GM23338 (cell line): ENCODE measurements at places on chromosomes 2 and 18.

DNA sequence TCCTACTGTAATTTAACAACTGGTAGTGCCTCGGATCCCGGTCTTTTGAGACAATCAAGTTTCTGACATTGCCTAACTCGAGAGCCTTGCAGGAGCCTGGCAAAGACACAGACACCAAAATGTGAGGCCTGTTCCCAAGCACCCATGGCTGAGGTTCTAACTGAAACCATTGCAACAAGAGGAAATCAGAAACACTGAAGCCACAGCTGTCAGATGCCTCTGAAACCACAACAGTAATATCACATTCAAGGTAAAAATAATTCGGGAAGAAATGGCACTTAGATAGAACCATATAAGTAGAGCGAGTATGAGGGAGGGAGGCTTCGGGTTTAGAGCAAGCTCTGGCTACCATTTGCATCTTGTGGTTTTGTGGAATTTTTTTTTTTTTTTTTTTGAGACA is 285.9 kb downstream of the FBXO15 start:
- no peak for DNase-seq
- no peaks in the 10 kb centered on the region for H3K4me1 ChIP-seq
- no peak overlapping the region for H3K4me3 ChIP-seq
- no peaks in the 10 kb centered on the region for H3K36me3 ChIP-seq

GRCh38 chr2:212539072-212539880 is 674 bp upstream of the ERBB4 start:
- peak; percentile 93 for DNase-seq
- peak overlapping the region; percentile 84 for H3K4me3 ChIP-seq
- H3K27ac ChIP-seq, result no peak overlapping the region

- peaks cover 4% of the 10 kb centered on the region; the same call in 1 of the 2 replicates for H3K4me1 ChIP-seq
- H3K36me3 ChIP-seq, result no peaks in the 10 kb centered on the region
- H3K27me3 ChIP-seq, result no peaks in the 10 kb centered on the region
- H3K27ac ChIP-seq, result no peak overlapping the region
Measured at GRCh38 chr2:10894264-10894935, 17.3 kb upstream of the KCNF1 start.

DNA sequence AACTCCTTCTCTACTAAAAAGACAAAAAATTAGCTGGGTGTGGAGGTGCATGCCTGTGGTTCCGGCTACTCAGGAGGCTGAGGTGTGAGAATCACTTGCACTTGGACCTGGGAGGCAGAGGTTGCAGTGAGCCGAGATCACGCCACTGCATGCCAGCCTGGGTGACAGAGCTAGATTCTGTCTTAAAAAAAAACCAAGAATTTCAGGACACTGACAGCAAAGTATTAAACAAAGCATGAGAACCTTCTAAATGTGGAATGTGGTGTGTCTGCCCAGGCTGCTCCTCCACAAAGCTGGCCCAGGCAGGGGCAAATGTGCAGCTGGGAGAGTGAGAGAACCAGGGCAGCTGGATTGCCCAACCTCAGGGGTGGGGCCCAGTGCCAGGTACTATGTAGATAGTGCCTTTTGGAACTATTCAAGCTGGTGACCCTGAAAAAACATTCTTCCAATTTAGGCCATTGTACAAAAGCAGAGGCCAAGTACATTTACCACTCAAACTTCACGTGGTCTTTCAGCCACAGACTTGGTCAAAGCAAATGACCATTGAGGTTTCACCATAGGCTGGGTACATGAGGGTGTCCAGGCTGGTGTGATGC is 6.7 kb upstream of the UGT1A5 start:
- H3K27me3 ChIP-seq, result no peaks in the 10 kb centered on the region
- H3K36me3 ChIP-seq, result no peaks in the 10 kb centered on the region
- no peak overlapping the region for H3K4me3 ChIP-seq
- no peak overlapping the region for H3K27ac ChIP-seq
- H3K4me1 ChIP-seq, result no peaks in the 10 kb centered on the region

- no peak overlapping the region for H3K27ac ChIP-seq
- H3K4me3 ChIP-seq, result no peak overlapping the region
- DNase-seq, result no peak
- no peaks in the 10 kb centered on the region for H3K4me1 ChIP-seq
- H3K36me3 ChIP-seq, result no peaks in the 10 kb centered on the region
Measured at GRCh38 chr2:17800219-17800618, 16.0 kb upstream of the MSGN1 start.

- peaks cover 45% of the 10 kb centered on the region for H3K4me1 ChIP-seq
- H3K27me3 ChIP-seq, result no peaks in the 10 kb centered on the region
- peak overlapping the region; percentile 96 for H3K27ac ChIP-seq
- no peaks in the 10 kb centered on the region for H3K36me3 ChIP-seq
- peak; percentile 61 for DNase-seq
Measured at GRCh38 chr2:64250751-64251423, 106.7 kb upstream of the PELI1 start.
